ENCODE measurements at places on chromosomes 1 and 21. TPM values are rescaled to one million over a fixed set of nuclear protein-coding genes. Genes with fewer than 3 reads are reported as not detected.

Gene S100A10
- 213 TPM for total RNA-seq

Gene OR10J5
- not detected for total RNA-seq

Gene KCNA3
- not detected for total RNA-seq

Gene S100A3
- 0.50 TPM for total RNA-seq

Gene F11R
- total RNA-seq: 84.2 TPM

Gene CYP4B1
- 0.32 TPM for total RNA-seq

Gene MRAP
- not detected for total RNA-seq

Gene C1orf216
- total RNA-seq: 16.2 TPM

Gene SYPL2
- not detected for total RNA-seq

Gene OR2T29
- total RNA-seq: not detected

Gene FRRS1
- total RNA-seq: 3.5 TPM

Gene S100A11
- total RNA-seq: 16.2 TPM

Gene PTCH2
- 0.06 TPM for total RNA-seq

Gene PCP4
- total RNA-seq: not detected

Gene CRYZ
- total RNA-seq: 20.7 TPM

Gene DNASE2B
- under 0.01 TPM for total RNA-seq

Gene FCGR3A
- not detected for total RNA-seq

Gene PROK1
- not detected for total RNA-seq

Gene SLC2A5
- not detected for total RNA-seq

Gene TXNIP
- total RNA-seq: 84.7 TPM

Gene ILDR2
- total RNA-seq: not detected

Gene AGTRAP
- 39.3 TPM for total RNA-seq

Gene RIPPLY3
- total RNA-seq: not detected

Gene GJC2
- total RNA-seq: 4.9 TPM

Gene ATP6V1G3
- total RNA-seq: not detected

Gene SPRR2A
- total RNA-seq: not detected

Gene EVA1C
- total RNA-seq: 33.5 TPM

Gene KRTAP11-1
- total RNA-seq: not detected

Gene GJA5
- 0.32 TPM for total RNA-seq

Gene NUF2
- total RNA-seq: 14.2 TPM

Gene C1orf115
- 93.7 TPM for total RNA-seq

Gene RNF186
- total RNA-seq: not detected

Gene GPR37L1
- not detected for total RNA-seq

Gene FCRL2
- total RNA-seq: not detected

Gene DNAH14
- 8.6 TPM for total RNA-seq

Gene TCEA3
- total RNA-seq: 1.8 TPM

Gene MKNK1
- total RNA-seq: 18.0 TPM

Gene S100A8
- not detected for total RNA-seq

Gene FBXO2
- 3.7 TPM for total RNA-seq

Gene PLD5
- not detected for total RNA-seq

Gene FAM3B
- not detected for total RNA-seq

Gene ZBTB8B
- total RNA-seq: not detected

Gene S100A14
- total RNA-seq: not detected

Gene MECR
- 17.5 TPM for total RNA-seq

Gene SMYD3
- total RNA-seq: 10.2 TPM

Gene RUSC1
- 12.4 TPM for total RNA-seq

Gene DMBX1
- total RNA-seq: not detected

Gene HMGB4
- not detected for total RNA-seq

Gene SPRR2B
- total RNA-seq: not detected

Gene PARS2
- 2.3 TPM for total RNA-seq

Gene CFHR2
- total RNA-seq: not detected

Gene GOLPH3L
- 7.9 TPM for total RNA-seq

Gene STUM
- total RNA-seq: 0.57 TPM

Gene LSS
- 62.7 TPM for total RNA-seq

Gene IVL
- not detected for total RNA-seq

Gene CFAP298
- 24.0 TPM for total RNA-seq

Gene CLCA2
- not detected for total RNA-seq

Gene C1orf74
- 1.9 TPM for total RNA-seq

Gene CNIH4
- total RNA-seq: 96.8 TPM
